ENCODE measurements at places on chromosomes 11 and 22. TPM values are rescaled to one million over a fixed set of nuclear protein-coding genes. Genes with fewer than 3 reads are reported as not detected.

DNA sequence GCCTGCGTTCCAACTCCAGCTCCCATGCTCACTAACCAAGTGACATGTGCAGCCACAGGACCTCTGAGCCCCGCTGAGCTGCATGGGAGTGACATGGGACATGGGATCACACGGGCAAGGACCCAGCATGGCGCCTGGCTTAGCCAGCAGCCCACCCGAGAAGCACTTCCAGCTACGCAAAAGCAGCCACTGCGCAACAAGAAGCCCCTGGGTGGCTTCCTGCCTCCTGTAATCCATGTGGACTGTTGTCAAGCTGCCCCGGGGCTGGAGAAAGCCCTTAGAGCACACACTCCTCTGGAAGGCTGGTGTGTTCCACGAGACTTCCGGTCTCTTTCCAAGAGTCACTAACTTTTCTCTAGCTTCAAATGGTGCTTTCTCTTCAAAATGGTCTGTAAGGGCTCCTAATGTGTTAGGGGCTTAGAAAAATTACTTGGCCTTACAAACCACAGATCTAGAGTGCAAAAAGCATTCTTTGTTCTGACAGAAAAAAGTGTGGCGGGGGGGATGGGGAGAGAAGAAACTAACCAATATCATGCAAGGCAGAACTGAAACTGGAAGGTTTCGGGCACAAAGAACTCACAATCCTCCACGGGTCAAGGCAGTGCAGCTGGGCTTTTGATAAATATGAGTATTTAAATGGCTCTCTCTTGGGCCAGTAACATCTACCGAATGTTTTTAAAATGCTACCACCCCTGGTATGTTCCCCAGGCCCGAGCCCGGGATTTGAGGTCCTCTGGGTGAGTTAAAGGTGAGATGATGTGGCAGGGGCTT is 5.5 kb downstream of the C11orf24 start:
- no peak for DNase-seq
- H3K36me3 ChIP-seq, result peaks cover 14% of the 10 kb centered on the region
- peaks cover 3% of the 10 kb centered on the region for H3K4me1 ChIP-seq
- H3K27me3 ChIP-seq, result no peaks in the 10 kb centered on the region
- no peak overlapping the region for H3K4me3 ChIP-seq

DNA sequence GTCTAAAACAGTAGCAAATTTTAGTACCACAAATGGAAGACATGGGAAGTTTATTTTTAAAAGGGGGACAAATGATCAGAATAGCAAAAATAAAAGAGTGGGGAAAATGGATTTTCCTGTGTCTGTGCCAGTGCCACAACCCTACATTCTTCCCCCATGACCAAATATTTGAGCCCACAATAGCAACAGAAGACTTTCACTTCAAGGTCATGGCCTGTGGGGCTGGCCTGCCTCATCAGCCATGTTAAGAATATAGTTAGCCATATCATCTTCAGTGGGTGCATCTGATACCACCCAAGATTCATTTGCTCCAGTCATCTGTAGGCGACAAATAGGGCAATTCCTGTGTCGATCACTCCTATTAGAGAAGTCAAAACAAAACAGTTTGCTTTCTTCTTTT is 26.3 kb downstream of the RNF141 start:
- DNase-seq, result no peak
- H3K4me1 ChIP-seq, result no peaks in the 10 kb centered on the region
- H3K4me3 ChIP-seq, result no peak overlapping the region
- H3K27me3 ChIP-seq, result no peaks in the 10 kb centered on the region
- H3K27ac ChIP-seq, result no peak overlapping the region
- H3K36me3 ChIP-seq, result no peaks in the 10 kb centered on the region

Gene EXPH5
- total RNA-seq, result 28.8 TPM

Gene SCGB1C1
- not detected for total RNA-seq

Gene TNNT3
- 7.1 TPM for total RNA-seq

Gene BRMS1
- 38.0 TPM for total RNA-seq

Gene RAB3IL1
- total RNA-seq, result 8.8 TPM

DNA sequence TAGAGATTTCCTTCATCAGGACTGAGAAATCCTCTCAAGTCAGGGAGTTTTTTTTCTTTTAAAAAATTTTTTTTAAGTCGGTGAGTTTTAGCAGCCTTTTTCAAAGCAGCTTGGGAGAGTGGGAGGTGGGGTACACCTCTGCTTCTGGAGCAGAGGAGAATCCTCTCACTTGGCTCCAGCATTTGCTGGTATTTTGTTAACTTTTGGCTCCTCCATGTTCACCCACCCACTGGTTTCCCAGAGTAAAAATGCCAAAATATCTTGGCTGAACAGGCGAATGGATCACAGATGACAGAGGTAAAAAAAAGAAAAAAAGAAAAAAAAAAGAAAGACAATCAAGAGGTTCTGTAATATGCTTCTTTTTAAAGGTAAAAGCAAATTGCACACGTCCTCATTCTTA is 68.0 kb downstream of the GAB2 start:
- peak overlapping the region; percentile 77 for H3K27ac ChIP-seq
- H3K27me3 ChIP-seq, result no peaks in the 10 kb centered on the region
- peaks cover 26% of the 10 kb centered on the region for H3K4me1 ChIP-seq

- DNase-seq, result peak; percentile 79
- no peaks in the 10 kb centered on the region for H3K36me3 ChIP-seq
- no peaks in the 10 kb centered on the region for H3K27me3 ChIP-seq
- H3K4me3 ChIP-seq, result no peak overlapping the region
- peaks cover 5% of the 10 kb centered on the region for H3K4me1 ChIP-seq
Observed at GRCh38 chr22:20606041-20606783, 98.8 kb downstream of the MED15 start.

GRCh38 chr11:71305451-71306125 is 53.2 kb upstream of the SHANK2 start:
- no peak overlapping the region for H3K4me3 ChIP-seq
- no peak overlapping the region for H3K27ac ChIP-seq
- no peaks in the 10 kb centered on the region for H3K36me3 ChIP-seq
- DNase-seq, result no peak

Gene SYT7
- 2.8 TPM for total RNA-seq

Gene C22orf39
- 32.3 TPM for total RNA-seq

DNA sequence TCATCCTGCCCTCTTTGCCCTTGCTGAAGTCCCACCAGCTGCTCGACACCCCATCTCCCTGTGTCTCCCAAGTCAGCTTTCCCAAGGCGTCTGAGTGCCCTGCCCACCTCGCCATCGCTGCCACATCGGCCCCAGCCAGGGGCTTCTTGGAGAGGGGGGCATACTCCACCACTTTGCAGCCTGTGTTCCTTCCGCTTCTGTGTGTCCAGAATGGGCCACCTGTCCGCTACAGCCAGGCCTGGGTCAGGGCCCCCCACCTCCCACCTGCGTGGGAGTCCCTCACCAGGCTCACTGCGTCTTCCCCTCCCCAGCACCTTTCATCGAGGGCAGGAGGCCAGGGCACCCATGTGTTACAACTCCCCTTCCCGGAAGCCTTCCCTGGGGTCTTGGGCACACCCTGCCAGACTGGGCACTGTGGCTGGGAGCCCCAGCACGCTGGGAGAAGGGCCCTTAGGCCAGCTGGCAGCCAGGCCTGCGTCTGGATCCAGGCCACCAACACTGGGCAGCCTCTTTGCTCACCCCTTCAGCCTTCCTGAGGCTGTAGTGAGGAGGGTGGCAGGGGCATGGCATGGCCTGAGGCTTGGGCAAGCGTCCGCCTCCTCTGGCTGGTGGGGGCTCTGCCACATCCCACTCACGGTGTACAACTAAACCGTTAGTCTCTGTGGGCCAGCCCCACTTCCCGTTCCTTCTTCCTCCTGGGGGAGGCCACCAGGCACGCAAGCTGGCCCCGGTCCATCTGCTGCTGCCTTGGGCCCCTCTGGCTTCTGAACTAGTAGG is 13.4 kb downstream of the CPT1A start:
- H3K27me3 ChIP-seq, result no peaks in the 10 kb centered on the region
- H3K27ac ChIP-seq, result no peak overlapping the region
- no peaks in the 10 kb centered on the region for H3K36me3 ChIP-seq
- DNase-seq, result no peak
- H3K4me3 ChIP-seq, result no peak overlapping the region

- H3K36me3 ChIP-seq, result no peaks in the 10 kb centered on the region
- no peak for DNase-seq
- H3K4me1 ChIP-seq, result no peaks in the 10 kb centered on the region
- H3K27ac ChIP-seq, result no peak overlapping the region
- no peak overlapping the region for H3K4me3 ChIP-seq
- no peaks in the 10 kb centered on the region for H3K27me3 ChIP-seq
Observed at GRCh38 chr11:82303671-82304070, 430.0 kb downstream of the FAM181B start.

- H3K27ac ChIP-seq, result peak overlapping the region; percentile 82
- no peaks in the 10 kb centered on the region for H3K36me3 ChIP-seq
- peak; percentile 47 for DNase-seq
Observed at GRCh38 chr11:62444236-62444833, 25.5 kb downstream of the SCGB1A1 start.

GRCh38 chr22:25900880-25901279 is 158.9 kb downstream of the MYO18B start:
- no peak for DNase-seq
- H3K36me3 ChIP-seq, result no peaks in the 10 kb centered on the region
- H3K4me1 ChIP-seq, result no peaks in the 10 kb centered on the region
- H3K27ac ChIP-seq, result no peak overlapping the region

Gene ANKK1
- total RNA-seq, result 0.77 TPM

Gene CD3E
- total RNA-seq, result 5.3 TPM

GRCh38 chr11:113855803-113856202 is 19.6 kb downstream of the USP28 start:
- peaks cover 6% of the 10 kb centered on the region for H3K4me1 ChIP-seq
- no peak overlapping the region for H3K27ac ChIP-seq
- H3K36me3 ChIP-seq, result peaks cover 12% of the 10 kb centered on the region
- DNase-seq, result no peak
- H3K27me3 ChIP-seq, result no peaks in the 10 kb centered on the region
- H3K4me3 ChIP-seq, result no peak overlapping the region

GRCh38 chr22:48832592-48832991 is 995.1 kb downstream of the BRD1 start:
- DNase-seq, result no peak
- no peaks in the 10 kb centered on the region for H3K36me3 ChIP-seq

- no peak overlapping the region for H3K4me3 ChIP-seq
- peaks cover 2% of the 10 kb centered on the region for H3K27me3 ChIP-seq
- peak overlapping the region; percentile 62 for H3K27ac ChIP-seq
Observed at GRCh38 chr11:75147191-75147874, 3.6 kb upstream of the SLCO2B1 start.

- H3K4me3 ChIP-seq, result no peak overlapping the region
- no peaks in the 10 kb centered on the region for H3K27me3 ChIP-seq
- DNase-seq, result no peak
- peak overlapping the region; percentile 15 for H3K27ac ChIP-seq
- H3K36me3 ChIP-seq, result no peaks in the 10 kb centered on the region
- H3K4me1 ChIP-seq, result peaks cover 4% of the 10 kb centered on the region
Observed at GRCh38 chr11:7490054-7490453, 4.7 kb downstream of the OLFML1 start.

DNA sequence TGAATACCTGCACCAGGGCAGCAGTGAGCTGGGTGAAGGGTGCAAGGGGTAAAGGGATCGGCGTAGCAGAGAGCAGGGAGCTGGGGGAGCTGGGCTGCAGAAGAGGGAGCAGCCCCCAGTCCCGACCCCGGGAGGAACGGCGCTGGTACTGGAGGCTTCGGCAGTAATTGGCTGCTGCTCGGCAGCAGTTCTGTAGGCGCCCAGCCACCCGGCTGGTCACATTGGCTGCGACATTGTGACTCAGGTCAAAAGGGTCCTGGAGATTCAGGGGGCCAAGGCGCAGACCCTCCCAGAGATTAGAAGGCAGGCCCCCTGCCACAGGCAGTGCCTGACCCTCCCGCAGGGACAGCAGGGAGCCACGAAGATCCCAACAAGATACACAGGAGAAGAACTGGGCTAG is 2.1 kb upstream of the EEF1G start:
- no peak for DNase-seq
- H3K27me3 ChIP-seq, result no peaks in the 10 kb centered on the region
- peak overlapping the region; percentile 91 for H3K27ac ChIP-seq
- no peaks in the 10 kb centered on the region for H3K4me1 ChIP-seq
- peaks cover 2% of the 10 kb centered on the region for H3K36me3 ChIP-seq

DNA sequence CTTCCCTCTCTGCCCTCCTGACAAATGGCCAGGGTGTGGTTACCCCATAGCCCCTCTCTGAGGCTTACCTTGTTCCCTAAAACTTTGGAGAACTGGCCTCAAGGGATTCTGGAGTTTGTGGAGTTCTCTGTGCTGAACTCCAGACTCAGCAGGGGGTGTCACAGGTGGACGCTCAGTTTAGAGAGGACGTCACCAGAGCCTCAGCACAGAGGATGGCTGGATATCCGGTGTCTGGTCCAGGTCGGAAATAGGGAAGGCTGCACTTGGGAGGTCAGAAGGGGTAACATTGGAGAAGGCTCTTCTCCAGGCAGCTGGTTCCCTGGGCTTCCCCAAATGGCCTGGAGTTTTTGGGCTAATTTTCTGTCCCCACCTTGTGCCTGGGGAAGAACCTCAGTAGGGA is 64.2 kb downstream of the ADAMTS15 start:
- no peak for DNase-seq
- no peaks in the 10 kb centered on the region for H3K4me1 ChIP-seq
- H3K36me3 ChIP-seq, result no peaks in the 10 kb centered on the region
- peak overlapping the region; percentile 1 for H3K27ac ChIP-seq

DNA sequence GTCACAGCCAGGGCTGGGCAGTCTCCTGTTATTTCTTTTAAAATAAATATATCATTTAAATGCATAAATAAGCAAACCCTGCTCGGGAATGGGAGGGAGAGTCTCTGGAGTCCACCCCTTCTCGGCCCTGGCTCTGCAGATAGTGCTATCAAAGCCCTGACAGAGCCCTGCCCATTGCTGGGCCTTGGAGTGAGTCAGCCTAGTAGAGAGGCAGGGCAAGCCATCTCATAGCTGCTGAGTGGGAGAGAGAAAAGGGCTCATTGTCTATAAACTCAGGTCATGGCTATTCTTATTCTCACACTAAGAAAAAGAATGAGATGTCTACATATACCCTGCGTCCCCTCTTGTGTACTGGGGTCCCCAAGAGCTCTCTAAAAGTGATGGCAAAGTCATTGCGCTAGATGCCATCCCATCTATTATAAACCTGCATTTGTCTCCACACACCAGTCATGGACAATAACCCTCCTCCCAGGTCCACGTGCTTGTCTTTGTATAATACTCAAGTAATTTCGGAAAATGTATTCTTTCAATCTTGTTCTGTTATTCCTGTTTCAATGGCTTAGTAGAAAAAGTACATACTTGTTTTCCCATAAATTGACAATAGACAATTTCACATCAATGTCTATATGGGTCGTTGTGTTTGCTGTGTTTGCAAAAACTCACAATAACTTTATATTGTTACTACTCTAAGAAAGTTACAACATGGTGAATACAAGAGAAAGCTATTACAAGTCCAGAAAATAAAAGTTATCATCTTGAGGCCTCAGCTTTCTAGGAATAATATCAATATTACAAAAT is 13.4 kb downstream of the OR51B4 start:
- no peak overlapping the region for H3K27ac ChIP-seq
- no peak for DNase-seq
- H3K4me1 ChIP-seq, result no peaks in the 10 kb centered on the region
- H3K27me3 ChIP-seq, result no peaks in the 10 kb centered on the region
- no peaks in the 10 kb centered on the region for H3K36me3 ChIP-seq

Gene P2RY6
- total RNA-seq, result 3.1 TPM

Gene MYBPC3
- 1.1 TPM for total RNA-seq

Gene MAP6
- total RNA-seq, result 8.1 TPM

Gene PANX3
- total RNA-seq, result not detected

GRCh38 chr11:102244681-102245409 is 72.4 kb upstream of the BIRC3 start:
- no peaks in the 10 kb centered on the region for H3K27me3 ChIP-seq
- H3K4me1 ChIP-seq, result no peaks in the 10 kb centered on the region
- H3K27ac ChIP-seq, result no peak overlapping the region
- H3K4me3 ChIP-seq, result no peak overlapping the region
- H3K36me3 ChIP-seq, result no peaks in the 10 kb centered on the region

Gene CYP2D6
- total RNA-seq, result 0.94 TPM
